ENCODE measurements at places on chromosomes 7 and 10.

- no peak for DNase-seq
These were observed 319.0 kb upstream of the NPSR1 start for GRCh38 chr7:34338961-34339526.

- DNase-seq = no peak
These were observed 58.3 kb downstream of the VCL start for GRCh38 chr10:74056050-74056818.

- no peak for DNase-seq
These were observed 135.9 kb upstream of the CCDC6 start for GRCh38 chr10:60042262-60042661.

- DNase-seq = no peak
These were observed 41.3 kb downstream of the AVL9 start for GRCh38 chr7:32536585-32536984.

DNA sequence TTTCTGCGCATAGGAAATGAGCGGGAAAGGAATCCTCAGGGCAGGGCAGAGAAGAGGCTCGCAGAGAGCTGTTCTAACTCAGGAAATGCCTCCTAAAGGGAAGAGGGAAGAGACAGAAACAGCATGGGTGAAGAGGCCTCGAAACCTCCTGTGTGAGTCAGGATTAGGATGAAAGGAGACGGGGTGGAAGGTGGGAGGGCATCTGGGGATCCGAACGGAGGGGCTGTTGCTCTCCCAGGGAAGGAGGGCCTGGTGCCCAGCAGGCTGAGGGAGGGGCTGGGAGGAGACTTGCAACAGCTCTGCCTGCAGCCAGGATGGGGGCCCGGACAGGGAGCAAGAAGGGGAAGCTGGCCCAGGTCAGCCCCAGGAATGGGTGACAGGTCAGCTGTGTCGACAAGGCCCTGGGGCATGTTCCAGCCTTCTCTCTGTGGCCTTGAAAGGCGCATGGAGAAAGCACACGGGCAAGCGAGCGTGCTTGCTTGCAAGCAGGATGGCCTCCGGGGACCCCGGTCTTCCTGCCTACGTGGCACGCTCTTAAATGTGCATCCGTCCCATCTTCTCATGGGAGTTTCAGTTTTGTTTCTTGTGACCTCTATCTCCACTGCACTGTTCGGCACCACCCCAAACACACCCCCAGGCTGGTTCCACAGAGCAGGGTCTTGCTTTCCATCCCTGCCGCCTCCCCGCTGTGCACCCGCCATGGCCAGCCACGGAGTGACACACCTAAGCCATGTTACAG is 63.5 kb downstream of the HIPK2 start:
- no peak for DNase-seq

GRCh38 chr7:85018498-85018897 is 168.4 kb downstream of the SEMA3D start:
- DNase-seq = no peak

- no peak for DNase-seq
These were observed 481.6 kb downstream of the SH2D4B start for GRCh38 chr10:81019029-81019890.

GRCh38 chr7:48004638-48005037 is 24.3 kb downstream of the SUN3 start:
- no peak for DNase-seq

GRCh38 chr7:157662110-157662791 is 325.4 kb downstream of the DNAJB6 start:
- DNase-seq = no peak

GRCh38 chr10:109215291-109216075 is 707.8 kb downstream of the XPNPEP1 start:
- no peak for DNase-seq

GRCh38 chr10:68087685-68088401 is 12.8 kb upstream of the HERC4 start:
- no peak for DNase-seq

- DNase-seq = no peak
These were observed 13.5 kb downstream of the PLEKHA8 start for GRCh38 chr7:30041526-30042269.

DNA sequence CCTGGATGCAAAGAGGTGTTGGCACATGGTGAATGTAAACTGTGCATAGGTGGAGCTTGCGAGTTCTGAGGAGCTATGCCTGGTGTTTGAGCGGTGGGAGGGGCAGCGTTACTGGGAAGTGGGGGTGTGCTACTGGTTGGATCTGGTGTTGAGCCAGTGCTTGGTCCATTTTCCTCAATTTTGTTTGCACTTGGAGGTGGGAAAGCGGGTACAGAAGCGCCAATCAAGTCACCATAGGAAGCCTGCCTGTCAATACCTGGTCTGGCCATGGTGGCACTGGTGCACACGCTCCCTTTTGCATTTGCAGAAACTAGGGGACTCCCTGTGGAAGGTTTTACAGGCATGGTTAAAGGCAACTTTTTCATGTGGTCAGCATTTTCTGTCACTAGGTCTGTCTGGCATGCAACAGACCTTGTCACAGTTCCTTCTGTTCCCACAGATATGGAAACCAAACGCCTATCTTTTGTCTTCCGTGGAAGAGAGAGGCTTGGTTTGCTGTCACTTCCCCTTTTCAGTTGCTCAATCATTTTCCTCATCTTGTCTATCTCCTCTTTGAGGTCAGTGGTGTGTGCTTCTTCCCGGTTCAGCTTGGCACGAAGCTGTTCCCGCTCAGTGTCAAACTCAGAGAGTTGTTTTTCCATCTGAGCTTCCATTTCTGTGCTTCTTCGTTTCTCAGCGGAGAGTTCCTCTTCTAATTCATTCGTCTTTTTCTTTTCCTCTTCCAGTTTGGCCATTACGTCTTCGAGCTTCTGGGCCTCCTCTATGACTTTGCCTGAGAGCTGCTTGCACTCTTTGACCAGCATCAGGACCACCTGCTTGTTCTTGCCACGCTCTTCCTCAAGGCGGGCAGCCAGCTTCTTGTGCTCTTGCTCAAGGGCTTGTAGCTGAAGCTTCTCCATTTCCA is 81.1 kb downstream of the CTTNBP2 start:
- DNase-seq = no peak

GRCh38 chr10:61965703-61966395 is 64.3 kb downstream of the ARID5B start:
- no peak for DNase-seq

GRCh38 chr7:38658921-38659320 is 27.7 kb upstream of the AMPH start:
- no peak for DNase-seq

- no peak for DNase-seq
These were observed 215.7 kb downstream of the BAMBI start for GRCh38 chr10:28892818-28893547.

DNA sequence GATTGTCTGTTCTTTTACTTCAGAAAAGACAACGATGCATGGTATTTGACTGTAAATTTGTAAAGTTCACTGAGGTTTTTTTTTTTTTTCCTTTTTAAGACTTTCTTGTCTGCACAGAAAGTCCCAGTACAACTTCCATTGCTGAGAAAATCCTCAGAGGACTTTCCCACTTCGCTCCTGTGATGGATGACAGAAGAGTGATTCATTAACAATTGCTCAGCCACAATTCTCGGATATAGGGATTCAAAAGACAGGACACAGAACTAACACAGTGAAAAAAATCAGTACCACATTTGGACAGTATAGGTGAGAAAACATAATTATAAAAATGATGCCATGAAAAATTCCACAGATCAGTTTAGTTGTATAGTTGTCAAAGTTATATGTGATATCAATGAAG is 48.0 kb downstream of the SEC23IP start:
- DNase-seq = no peak

DNA sequence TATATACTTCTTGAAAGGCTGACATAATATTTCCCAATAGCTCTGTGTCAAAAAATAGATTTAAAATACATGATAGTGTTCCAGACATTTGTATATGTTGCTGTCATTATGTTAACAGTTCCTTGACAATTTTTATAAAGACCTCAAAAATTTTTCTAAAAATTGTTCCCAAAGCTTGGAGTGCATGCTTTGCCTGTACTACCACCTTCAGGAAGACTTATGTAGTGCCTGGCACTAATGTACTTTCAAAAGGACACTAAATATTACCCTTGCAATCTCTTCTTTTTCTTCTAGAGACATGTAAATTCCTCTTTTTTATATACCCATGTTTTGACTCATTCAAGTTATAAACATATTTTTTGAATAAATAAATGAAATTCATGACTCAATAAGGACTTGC is 48.0 kb upstream of the SP8 start:
- no peak for DNase-seq

GRCh38 chr10:63866747-63867140 is 345.5 kb downstream of the REEP3 start:
- DNase-seq = no peak

GRCh38 chr10:7159928-7160327 is 250.9 kb downstream of the SFMBT2 start:
- no peak for DNase-seq

DNA sequence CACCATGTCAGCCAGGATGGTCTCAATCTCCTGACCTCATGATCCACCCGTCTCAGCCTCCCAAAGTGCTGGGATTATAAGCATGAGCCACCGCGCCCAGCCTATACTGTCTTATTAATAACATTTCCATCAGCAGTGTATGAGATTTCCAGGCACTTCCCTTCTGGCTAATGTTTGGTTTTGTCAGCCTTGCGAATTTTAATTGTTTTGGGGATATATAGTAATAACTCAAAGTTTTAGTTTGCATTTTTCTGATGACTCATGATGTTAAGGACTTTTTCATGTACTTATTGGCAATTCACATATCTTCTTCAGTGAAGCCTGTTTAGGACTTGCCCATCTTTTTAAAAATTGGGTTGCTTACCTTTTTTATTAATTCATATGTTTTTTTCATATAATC is 76.0 kb downstream of the TMEM270 start:
- DNase-seq = no peak

- no peak for DNase-seq
These were observed 3.4 kb downstream of the FAM24B start for GRCh38 chr10:122875843-122876466.

- DNase-seq = no peak
These were observed 52.2 kb upstream of the SHH start for GRCh38 chr7:155864271-155864985.

- no peak for DNase-seq
These were observed 102.2 kb upstream of the GATA3 start for GRCh38 chr10:7952266-7952665.

DNA sequence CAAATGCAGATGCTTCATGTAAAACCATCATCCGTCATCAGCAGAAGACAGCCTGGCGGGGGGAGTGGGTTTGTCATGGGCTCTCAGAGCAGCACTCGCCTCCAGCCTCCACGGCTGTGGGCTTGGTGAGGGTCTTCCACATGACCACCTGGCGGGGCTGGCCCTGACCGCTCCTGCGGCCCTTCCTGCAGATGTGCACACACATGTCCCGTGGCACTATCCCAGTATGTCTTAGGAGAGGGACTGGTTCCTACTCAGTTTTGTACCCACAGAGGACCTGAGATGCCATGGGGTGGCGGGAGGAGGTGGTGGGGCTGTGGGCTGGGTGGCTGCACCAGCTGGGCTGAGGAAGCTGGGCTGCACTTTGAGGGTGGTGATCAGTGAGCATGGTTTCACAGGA is 4.7 kb downstream of the IDI2 start:
- no peak for DNase-seq

DNA sequence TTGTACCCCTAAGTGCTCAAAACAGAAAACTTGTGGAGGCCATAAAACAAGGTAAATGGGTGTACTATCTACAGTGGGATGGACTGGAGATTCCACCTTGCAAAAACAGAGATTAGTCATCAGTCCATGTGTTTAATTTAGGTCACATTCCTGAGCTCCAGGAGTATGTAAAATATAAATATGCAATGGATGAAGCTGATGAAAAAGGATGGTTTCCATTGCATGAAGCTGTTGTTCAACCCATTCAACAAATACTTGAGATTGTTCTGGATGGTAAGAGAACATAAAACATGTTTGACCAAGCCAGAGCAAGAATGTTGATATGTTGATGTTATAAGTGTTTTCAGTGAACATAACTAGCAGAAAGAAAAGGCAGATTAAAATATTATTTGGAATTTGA is 14.6 kb downstream of the ASB15 start:
- DNase-seq = no peak

DNA sequence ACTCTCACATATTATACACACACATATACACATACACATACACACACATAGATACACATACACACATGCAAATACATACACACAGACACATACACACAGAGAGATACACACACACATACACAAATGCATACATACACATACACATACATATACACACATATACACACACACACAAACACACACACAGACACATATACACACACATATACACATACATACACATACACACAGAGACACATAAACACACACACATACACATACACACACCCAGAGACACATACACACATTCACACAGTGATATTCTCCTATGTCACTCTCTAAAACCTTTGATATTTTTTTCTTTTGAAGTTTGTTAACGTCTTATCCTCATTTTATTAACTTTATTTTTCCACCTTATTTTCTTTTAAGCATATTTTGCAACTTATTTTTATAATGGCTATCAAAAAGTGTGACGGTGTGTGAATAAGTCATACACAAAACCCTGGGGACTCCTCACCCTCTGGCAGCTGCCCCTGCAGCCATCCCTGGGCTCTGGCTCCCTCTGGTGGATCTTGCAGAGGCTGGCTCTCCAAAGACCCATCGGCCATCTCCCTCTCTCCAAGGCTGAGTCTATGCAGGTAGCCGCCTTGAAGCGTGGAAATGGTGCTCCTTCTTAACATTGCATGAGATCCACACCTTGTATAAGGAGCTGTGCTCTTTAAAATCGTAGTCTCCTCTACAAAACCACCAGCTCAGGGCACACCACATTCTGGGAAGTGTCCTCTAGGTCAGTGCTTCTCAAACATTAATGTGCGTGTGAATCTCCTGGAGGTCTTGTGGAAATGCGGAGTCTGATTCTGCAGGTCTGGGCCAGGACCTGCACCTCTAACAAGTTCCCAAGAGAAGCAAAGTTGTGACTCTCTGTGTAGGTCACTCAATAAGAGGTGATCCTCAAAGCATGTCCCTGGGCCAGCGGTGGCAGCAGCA is 4.1 kb upstream of the C10orf120 start:
- DNase-seq = no peak

GRCh38 chr10:130483691-130484467 is 347.7 kb downstream of the GLRX3 start:
- no peak for DNase-seq

- DNase-seq = no peak
These were observed 163.9 kb downstream of the CACNB2 start for GRCh38 chr10:18303851-18304801.

- no peak for DNase-seq
These were observed 22.3 kb downstream of the PDGFA start for GRCh38 chr7:497346-497745.

DNA sequence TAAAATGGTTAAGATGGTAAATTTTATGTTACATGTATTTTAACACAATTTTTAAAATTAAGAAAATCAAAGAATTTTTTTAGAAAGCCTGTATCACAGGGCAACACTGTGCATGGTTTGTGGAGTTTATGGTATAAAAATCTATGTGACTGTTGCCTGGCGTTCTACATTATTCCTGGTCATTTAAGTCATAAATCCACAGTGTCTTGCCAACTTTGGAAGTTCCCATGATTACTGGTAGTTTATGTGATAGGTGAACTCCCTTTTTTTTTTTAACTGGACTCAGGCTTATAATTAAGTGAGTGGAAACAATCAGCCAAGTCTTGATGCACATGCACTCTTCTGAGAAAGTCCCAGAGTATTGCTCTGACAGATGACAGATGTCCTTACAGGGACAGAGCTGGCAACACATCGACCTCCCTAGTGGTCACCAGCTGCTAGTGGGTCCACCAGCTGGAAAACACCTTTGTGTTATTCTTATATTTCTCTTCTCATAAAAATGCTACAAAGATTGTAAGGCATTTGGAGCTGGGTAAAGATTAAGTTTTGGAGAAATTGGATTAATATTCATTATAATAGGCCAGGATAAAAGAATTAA is 8.8 kb upstream of the STN1 start:
- DNase-seq = no peak

Measured in stimulated activated CD8-positive, alpha-beta memory T cell treated with anti-CD3 and anti-CD28 coated beads, Interleukin-7, amount 100 ng/mL, for 1 hour (primary cell).